Stimulated activated CD8-positive, alpha-beta memory T cell treated with anti-CD3 and anti-CD28 coated beads, Interleukin-15, amount 100 ng/mL, for 48 hours (primary cell): ENCODE measurements at places on chromosomes 16 and 17.
A peak's percentile ranks its signal among the peaks of the same experiment; 100 is the strongest.

GRCh38 chr16:1972490-1972877 is 631 bp downstream of the TBL3 start:
- no peak for DNase-seq

DNA sequence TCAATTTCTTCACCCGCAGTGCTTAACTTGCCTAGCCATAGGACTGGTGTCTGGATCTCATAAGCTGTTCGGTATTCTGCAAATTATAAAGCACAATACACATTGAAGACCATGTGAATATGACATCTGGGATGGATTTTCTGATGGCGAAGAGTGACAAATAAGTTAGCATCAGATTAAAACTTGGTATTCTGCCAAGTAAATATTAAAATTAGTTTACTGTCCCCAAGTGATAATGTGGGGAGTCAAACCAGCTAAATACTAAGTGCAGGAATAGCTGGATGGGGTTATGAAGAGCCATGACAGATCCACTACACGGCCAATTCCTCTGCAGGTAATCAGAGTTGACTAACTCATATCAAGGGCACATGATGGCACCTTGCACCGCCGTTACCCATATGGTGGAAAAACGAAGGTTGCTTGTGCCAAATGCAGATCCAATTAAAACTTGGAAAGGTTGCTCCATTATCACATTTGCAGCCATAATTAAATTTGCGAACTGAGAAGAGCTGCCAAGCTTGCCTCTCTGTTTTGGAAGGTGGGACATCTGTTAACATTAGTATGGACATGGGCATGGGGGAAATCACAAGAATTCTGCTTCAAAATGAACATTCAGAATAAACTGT is 114.9 kb upstream of the TOM1L1 start:
- DNase-seq: no peak

DNA sequence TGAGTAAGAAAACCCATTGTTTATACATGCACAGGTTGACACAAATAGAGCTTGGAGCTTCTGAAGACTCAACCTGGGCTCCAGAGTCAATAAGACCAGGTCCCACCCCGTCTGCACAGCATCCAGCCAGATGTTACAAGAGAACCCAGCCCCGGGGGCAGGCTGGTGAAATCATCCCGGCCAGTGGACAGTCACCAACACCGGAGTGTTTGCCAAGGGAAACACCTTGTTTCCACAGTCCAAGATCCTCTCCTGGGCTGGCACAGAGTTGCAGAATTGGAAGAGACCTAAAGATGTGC is 90.3 kb downstream of the RAB11FIP4 start:
- DNase-seq: no peak

- no peak for DNase-seq
Observed at GRCh38 chr17:55398689-55399088, 22.9 kb downstream of the MMD start.

- no peak for DNase-seq
Observed at GRCh38 chr17:72525225-72526015, 404.6 kb downstream of the SOX9 start.

- DNase-seq: no peak
Observed at GRCh38 chr17:66032082-66032712, 159.7 kb downstream of the CEP112 start.

- DNase-seq: no peak
Observed at GRCh38 chr17:71337938-71338337, 782.9 kb upstream of the SOX9 start.

DNA sequence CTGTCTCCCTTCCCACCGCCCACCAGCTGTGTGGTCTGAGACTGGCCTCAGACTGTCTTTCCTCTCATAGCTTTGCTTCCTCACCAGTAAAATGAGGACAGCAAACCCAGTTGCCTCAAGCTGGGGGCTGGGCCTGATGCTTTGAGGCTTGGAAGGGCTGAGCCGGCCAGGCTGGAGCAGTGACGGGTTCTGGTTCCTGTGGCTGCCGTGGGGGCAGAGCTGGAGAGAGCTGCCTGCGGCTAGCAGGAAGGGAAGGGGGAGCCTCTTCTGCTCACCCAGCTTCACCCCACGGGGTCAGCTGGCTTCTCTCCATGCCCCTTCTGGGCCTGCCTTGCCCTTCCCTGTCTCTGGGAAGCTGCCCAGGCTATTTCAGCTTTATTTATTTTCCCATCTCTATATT is 23.7 kb downstream of the LASP1 start:
- DNase-seq: peak; percentile 47

DNA sequence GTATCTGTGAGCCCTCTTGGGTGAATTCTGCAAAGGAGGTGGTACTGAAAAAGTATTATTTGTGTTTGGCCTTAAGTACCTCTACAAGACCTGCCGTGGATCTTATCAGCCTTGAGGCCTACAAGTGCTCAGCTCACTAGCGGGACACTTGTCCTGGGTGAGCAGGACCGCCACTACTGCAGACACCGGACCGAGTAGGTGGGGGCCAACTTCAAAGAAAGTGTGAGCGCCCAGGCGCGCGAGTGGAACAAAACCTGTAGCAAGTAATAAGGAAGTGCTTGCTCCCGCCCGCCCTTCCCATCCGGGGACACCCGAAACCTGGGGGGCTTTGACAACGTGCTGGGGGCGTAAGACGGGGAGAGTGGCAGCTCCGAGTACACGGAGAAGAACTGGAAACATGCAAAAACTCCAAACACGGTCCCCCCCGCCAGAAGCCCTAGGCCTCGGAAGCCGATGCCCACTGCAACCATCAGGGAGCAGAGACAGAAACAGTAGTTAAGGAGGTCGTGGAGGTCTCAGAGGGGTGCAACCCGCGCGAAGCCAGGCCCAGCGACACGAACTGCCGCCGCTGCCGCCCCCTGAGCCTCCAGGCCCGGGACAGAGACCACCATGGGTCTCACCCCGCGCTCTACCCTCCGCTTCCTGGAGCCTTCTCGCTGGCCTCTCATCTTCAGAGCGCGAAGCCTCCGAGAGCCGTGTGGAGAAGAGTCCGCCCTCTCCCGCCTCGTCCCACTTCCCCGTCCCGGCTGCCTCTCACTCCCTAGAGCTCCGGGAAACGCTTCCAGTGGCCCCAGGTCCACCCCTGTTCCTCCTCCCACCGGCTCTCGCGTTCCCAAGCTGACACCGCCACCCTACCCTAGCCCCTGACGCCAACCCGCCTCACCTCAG is 537 bp downstream of the CNOT1 start:
- DNase-seq: peak; percentile 25
